Thoracic aorta (tissue), 2 donors: ENCODE measurements at places on chromosomes 1 and 21.

GRCh38 chr21:18831942-18832676, 428.5 kb upstream of the TMPRSS15 start:
- H3K27me3 ChIP-seq, result no peaks in the 10 kb centered on the region
- no peak overlapping the region for H3K27ac ChIP-seq
- peaks cover 3% of the 10 kb centered on the region for H3K4me1 ChIP-seq
- H3K36me3 ChIP-seq, result no peaks in the 10 kb centered on the region

DNA sequence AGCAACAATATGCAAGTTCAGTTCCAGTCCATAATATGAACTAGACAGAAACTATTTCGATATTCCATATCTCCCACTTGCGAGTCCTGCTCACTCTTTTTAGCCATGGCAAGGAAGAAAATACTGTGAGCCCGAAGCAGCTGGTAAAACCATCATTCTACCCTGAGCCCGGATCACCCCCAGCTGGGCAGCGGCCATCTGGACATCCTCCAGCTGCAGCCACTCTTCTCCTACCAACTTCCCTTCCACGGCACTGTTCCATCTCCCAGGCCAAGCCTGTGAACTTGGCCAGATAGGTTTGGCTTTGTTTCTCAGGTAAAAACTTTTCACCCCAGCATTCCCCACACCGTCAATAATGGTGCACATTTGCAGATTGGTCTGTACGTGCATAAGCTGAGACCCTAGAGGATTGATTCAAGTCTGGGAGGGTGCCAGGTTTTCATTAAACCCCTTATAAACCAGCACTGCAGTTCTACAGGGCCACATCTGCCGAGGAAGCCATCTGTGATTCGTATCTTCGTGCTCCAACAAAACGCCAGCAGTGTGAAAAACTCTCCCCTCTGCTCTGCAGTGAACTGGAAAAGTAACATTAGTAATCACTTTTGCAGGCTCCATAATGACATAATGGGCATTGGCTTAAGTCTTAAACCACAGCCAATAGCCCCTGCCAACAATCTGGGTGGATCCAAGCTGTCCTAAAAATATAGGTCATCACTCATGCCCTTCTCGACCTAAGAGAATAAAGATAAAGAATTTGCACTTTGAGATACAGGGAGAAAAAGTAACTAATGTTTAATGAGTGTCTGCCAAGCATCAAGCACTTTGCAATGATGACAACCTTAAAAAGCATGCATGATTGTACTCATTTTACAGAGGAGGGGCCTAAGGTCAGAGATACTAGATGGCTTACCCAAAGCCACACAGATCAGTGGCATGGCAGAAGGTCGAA, 205.1 kb downstream of the PLPP3 start:
- peak overlapping the region; percentile 69 for H3K27ac ChIP-seq
- peaks cover 29% of the 10 kb centered on the region for H3K4me1 ChIP-seq
- H3K36me3 ChIP-seq, result no peaks in the 10 kb centered on the region
- DNase-seq, result no peak

DNA sequence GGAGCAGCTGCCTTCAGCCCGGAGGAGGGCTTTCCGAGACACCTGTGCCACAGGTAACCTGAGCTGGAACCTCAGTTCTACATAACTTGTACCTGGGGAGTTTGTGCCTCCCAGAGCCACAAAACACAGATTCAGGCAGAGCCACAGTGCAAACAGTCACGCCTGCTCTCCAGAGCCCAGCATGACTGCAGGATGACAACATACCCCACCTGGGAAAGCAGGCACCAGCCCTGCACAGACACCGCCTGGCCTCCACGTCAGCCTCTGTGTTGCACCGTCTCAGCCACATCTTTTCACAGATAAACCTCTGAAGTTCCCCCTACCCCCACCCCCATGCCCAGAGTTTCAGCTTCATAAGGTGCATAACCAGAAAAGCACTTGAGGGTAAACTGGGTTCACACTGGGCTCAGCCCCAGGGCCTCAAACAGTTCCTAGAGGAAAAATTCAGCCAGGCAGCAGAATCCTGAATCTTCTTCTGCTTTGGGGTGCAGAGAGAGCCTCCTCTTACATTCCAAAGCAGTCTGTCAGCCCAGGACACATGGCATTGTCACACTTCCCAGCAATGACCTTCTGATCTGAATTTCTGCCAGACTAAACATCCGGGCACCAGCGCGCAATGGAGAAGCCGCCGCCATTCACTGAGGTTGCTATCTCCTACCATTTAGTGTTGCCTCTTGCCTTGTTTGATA, 229.5 kb downstream of the TOMM20 start:
- no peak overlapping the region for H3K4me3 ChIP-seq
- no peaks in the 10 kb centered on the region for H3K36me3 ChIP-seq
- H3K27ac ChIP-seq, result no peak overlapping the region
- H3K4me1 ChIP-seq, result peaks cover 14% of the 10 kb centered on the region
- no peaks in the 10 kb centered on the region for H3K27me3 ChIP-seq

DNA sequence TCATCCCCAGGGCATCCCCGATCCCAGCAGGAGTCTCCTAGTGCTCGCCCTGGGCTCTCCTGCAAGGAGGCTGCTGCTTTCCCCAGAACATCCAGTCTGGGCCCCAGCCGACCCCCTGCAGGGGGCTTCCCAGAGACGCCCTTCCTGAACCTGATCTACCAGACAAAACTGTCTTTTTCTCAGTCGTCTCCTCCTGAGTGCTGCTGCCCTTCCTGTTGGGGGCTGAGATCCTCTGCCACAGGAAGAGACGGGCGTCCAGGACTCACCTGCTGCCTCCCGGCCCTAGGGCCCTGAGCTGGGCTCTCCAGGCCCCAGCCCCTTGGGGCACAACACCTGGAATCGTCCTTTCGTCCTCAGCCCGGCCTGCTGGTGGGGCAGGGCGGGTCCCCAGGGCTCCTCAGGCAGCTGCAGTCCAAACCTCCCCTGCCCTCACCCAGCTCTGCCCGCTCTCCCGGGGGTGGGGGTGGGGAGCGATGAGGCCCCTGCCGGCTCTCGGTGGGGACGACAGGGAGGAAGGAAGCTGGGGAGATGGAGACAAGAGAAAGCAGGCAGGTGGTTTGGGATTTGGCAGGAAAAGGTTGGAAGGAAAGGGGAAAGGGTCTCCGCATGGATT, 36.9 kb downstream of the TP73 start:
- H3K4me3 ChIP-seq, result no peak overlapping the region
- DNase-seq, result no peak
- no peaks in the 10 kb centered on the region for H3K4me1 ChIP-seq
- no peaks in the 10 kb centered on the region for H3K36me3 ChIP-seq
- no peak overlapping the region for H3K27ac ChIP-seq

GRCh38 chr1:60390593-60391282, 317.2 kb upstream of the C1orf87 start:
- no peaks in the 10 kb centered on the region for H3K36me3 ChIP-seq
- H3K27ac ChIP-seq, result no peak overlapping the region
- peaks cover 4% of the 10 kb centered on the region for H3K4me1 ChIP-seq
- no peaks in the 10 kb centered on the region for H3K27me3 ChIP-seq

DNA sequence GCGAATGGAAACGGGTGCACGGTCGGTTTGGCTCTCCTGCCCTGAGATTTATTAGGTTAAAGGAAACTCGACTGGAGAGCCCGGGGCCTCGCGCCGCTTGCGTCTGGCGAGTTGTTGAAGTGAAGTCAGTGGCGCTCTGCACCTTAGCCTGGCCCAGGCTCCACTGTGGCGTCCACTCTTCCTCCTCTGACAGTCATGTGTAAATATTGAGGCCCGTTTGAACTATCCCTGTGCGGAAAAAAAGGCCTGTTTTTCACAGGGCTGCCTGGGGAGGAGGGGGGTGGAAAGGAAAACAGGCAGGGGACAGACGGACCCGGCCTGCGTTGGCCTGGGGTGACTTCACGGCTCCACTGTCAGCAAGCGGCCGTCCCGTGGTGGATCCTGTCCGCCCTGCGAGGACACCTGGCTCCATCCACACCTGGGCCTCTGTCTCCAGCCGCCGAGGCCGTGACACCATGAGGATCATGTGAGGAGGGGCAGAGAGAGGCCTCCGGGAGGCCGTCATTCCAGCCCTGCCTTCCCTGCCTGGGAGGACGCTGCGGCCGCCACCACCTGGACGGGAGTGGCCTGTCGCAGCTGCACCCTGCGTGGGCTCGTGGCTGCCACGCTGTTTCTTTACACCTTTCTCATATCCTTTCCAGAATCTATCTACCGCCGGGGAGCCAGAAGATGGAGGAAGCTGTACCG, 59.8 kb downstream of the FAAP20 start:
- no peak overlapping the region for H3K4me3 ChIP-seq
- no peak for DNase-seq
- no peaks in the 10 kb centered on the region for H3K36me3 ChIP-seq
- peak overlapping the region; percentile 53 for H3K27ac ChIP-seq
- H3K27me3 ChIP-seq, result no peaks in the 10 kb centered on the region

GRCh38 chr1:45386219-45386618, 46.0 kb upstream of the MUTYH start:
- H3K4me1 ChIP-seq, result no peaks in the 10 kb centered on the region
- H3K4me3 ChIP-seq, result no peak overlapping the region
- H3K27me3 ChIP-seq, result no peaks in the 10 kb centered on the region
- no peak for DNase-seq
- no peak overlapping the region for H3K27ac ChIP-seq
- no peaks in the 10 kb centered on the region for H3K36me3 ChIP-seq

- H3K4me3 ChIP-seq, result no peak overlapping the region
- H3K36me3 ChIP-seq, result peaks cover 15% of the 10 kb centered on the region
- H3K4me1 ChIP-seq, result no peaks in the 10 kb centered on the region
- no peak overlapping the region for H3K27ac ChIP-seq
- no peak for DNase-seq
- H3K27me3 ChIP-seq, result no peaks in the 10 kb centered on the region
Observed at GRCh38 chr1:46650491-46650890, 17.7 kb downstream of the ATPAF1 start.

GRCh38 chr1:152349611-152350010, 10.2 kb downstream of the FLG2 start:
- no peaks in the 10 kb centered on the region for H3K4me1 ChIP-seq
- H3K36me3 ChIP-seq, result no peaks in the 10 kb centered on the region
- H3K4me3 ChIP-seq, result no peak overlapping the region
- H3K27me3 ChIP-seq, result no peaks in the 10 kb centered on the region
- H3K27ac ChIP-seq, result no peak overlapping the region

DNA sequence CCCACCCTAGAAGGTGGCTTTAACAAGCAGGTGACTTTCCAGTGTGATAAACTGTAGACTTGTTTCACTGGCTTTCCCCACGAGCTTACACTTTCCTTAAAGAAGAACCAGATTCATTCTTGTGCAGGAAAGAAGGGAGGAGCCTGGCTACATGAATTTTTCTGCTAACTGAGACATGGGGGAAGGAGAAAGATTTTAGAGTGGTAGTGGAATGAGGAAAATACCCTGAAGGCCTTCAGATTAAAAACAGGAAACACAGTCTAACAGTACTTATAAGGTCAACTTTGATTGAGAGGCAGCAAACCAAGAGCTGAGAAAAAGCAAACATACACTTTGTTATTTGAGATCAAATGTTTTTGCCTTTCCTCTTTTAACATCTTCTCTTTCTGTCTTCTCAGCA, 640.9 kb upstream of the PLXNA2 start:
- peaks cover 9% of the 10 kb centered on the region for H3K4me1 ChIP-seq
- H3K27ac ChIP-seq, result no peak overlapping the region
- DNase-seq, result no peak
- H3K4me3 ChIP-seq, result no peak overlapping the region

GRCh38 chr1:246051909-246052518, 455.1 kb downstream of the SMYD3 start:
- H3K27ac ChIP-seq, result no peak overlapping the region
- no peaks in the 10 kb centered on the region for H3K36me3 ChIP-seq
- no peaks in the 10 kb centered on the region for H3K4me1 ChIP-seq
- no peak overlapping the region for H3K4me3 ChIP-seq
- DNase-seq, result no peak
- H3K27me3 ChIP-seq, result no peaks in the 10 kb centered on the region

GRCh38 chr1:65431111-65431705, 10.7 kb downstream of the LEPR start:
- peak overlapping the region; percentile 57 for H3K27ac ChIP-seq
- no peak for DNase-seq
- H3K4me3 ChIP-seq, result no peak overlapping the region
- peaks cover 13% of the 10 kb centered on the region for H3K36me3 ChIP-seq

DNA sequence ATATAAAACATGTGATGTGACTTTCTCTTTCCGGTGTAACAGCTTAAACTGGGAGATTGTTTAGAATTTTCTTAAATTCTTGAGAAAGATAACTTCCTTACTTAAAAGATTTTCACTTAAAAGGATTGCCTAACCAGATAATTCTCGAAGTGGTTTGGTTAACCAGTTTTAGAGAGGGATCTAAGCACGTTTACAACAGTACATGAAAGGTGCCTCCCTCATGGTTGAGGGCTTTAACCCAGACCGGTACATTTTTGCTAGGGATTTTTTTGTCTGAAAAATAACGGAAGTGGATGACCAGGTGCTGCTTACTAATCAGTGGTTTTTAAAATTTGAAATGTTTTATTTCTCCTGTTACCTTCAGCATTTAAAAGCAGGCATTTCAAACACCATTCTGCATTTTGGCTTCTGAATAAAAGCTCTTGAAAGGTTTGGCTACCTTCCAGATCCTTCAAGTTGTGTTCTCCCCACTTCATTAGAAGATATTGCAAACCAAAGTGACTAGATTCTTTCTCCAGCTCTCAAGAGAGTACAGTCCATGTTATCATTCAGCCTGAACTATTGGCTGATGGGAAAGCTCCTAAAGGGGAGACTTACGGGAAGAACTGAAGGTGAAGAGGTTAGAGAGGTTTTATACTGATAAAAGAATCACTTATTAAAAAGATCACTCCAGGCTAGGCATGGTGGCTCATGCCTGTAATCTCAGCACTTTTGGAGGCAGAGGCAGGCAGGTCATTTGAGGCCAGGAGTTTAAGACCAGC, 12.8 kb downstream of the S100PBP start:
- H3K4me1 ChIP-seq, result no peaks in the 10 kb centered on the region
- H3K36me3 ChIP-seq, result peaks cover 47% of the 10 kb centered on the region
- no peak overlapping the region for H3K4me3 ChIP-seq
- no peak for DNase-seq

- no peaks in the 10 kb centered on the region for H3K4me1 ChIP-seq
- no peak for DNase-seq
- H3K36me3 ChIP-seq, result no peaks in the 10 kb centered on the region
- H3K4me3 ChIP-seq, result no peak within 1 kb of the TSS
- no peaks in the 10 kb centered on the region for H3K27me3 ChIP-seq
Observed at GRCh38 chr1:153203130-153203529, at the start of gene LELP1. Gene LELP1, plus strand, starts transcription at chr1:153203430. Its CDS starts 1,278 bp downstream, at chr1:153204708.

GRCh38 chr1:68930101-68930500, 433.2 kb upstream of the DEPDC1 start:
- H3K4me1 ChIP-seq, result no peaks in the 10 kb centered on the region
- no peak overlapping the region for H3K27ac ChIP-seq
- H3K4me3 ChIP-seq, result no peak overlapping the region
- no peak for DNase-seq
- H3K27me3 ChIP-seq, result no peaks in the 10 kb centered on the region

- H3K4me1 ChIP-seq, result peaks cover 78% of the 10 kb centered on the region
- no peak overlapping the region for H3K4me3 ChIP-seq
- no peak for DNase-seq
- H3K27me3 ChIP-seq, result no peaks in the 10 kb centered on the region
- H3K27ac ChIP-seq, result peak overlapping the region; percentile 91
- no peaks in the 10 kb centered on the region for H3K36me3 ChIP-seq
Observed at GRCh38 chr1:234918961-234919761, 209.5 kb downstream of the TOMM20 start.
